ENCODE measurements at places on chromosomes 6 and 20.

GRCh38 chr20:6595704-6596103 is 171.8 kb upstream of the BMP2 start:
- DNase-seq = no peak

DNA sequence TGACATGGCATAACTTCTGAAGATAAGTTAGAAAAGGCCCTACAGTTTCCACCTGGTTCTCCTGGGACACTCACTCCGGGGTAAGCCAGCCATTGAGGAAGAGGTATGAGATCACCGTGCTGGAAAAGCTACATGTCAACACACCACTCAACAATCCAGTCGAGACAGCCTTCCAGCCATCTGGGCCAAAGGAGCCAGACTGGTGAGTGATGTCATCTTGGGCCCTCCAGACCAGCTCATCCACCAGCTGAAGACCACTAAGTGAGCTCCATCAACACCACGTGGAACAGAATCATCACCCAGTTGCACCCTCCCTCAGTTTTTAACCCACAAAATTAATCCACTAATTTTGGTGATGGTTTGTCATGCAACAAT is 32.3 kb upstream of the RSPO4 start:
- DNase-seq = no peak

GRCh38 chr6:87684895-87685654 is 17.0 kb downstream of the AKIRIN2 start:
- no peak for DNase-seq

DNA sequence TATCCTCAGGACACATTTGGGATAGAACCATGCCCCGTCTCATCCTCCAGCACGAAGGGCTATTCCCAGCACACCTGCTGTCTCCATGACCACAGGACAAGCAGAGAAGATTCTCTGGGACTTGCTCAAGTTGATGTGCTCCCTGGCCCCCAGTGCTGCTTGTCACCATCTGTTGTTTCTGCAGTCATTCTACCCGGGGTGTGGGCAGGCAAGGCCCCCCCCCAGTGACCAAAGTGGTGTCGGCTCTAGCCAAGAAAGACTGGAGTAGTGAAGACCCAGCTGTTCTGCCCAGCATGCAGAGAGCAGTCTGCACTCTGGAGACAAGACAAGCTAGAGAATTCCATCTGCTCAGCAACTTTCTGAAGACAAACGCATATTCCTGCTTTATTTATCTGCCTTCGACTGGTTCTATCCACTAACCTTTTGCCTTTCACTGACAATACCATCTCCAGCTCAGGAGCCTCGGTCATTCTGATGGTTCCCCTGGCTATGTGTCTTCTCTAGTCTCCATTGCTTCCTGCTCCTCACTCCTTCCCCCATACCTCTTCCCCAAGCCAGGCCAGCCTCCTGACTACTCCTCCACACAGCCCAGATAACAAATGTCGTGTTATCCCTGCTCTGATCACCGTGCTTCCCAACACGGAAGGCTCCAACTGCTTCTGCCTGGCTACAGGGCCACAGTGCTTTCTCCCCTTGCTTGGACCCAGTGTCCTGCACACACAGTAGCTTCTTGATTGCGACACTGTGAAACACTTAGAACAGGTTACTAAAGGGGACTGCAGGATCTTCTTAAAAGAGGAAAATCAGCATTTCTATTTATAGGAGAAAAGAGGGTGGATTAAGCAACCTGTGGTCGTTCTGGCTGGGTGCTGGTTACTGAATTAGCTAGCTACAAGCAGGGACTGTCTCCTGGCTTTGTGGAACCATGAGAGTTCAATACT is 86.7 kb upstream of the EMILIN3 start:
- no peak for DNase-seq

- no peak for DNase-seq
Observed at GRCh38 chr6:142455957-142456589, 154.3 kb downstream of the ADGRG6 start.

- no peak for DNase-seq
Observed at GRCh38 chr6:30879684-30880427, 4.5 kb upstream of the DDR1 start.

DNA sequence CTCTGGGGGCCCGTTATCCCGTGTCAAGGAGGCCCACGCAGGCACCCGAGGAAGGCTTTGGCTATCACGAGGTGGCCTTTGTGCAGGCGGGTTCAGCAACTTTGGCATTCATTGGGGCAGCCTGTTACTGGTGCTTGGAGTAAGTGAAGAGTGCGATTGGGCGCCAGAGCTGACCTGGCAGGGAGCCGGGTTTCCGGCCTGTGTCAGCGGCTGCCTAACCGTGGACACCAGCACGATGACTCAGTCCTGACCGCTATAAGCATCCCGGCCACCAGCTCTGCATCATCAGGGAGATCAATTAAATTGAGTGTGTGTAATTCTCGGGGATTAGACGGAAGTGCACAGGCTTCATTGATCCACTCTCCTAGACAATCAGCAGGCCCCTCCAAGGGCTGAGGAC is 45.9 kb downstream of the CDH4 start:
- DNase-seq = no peak

GRCh38 chr20:14582855-14583254 is 245.4 kb upstream of the FLRT3 start:
- no peak for DNase-seq

DNA sequence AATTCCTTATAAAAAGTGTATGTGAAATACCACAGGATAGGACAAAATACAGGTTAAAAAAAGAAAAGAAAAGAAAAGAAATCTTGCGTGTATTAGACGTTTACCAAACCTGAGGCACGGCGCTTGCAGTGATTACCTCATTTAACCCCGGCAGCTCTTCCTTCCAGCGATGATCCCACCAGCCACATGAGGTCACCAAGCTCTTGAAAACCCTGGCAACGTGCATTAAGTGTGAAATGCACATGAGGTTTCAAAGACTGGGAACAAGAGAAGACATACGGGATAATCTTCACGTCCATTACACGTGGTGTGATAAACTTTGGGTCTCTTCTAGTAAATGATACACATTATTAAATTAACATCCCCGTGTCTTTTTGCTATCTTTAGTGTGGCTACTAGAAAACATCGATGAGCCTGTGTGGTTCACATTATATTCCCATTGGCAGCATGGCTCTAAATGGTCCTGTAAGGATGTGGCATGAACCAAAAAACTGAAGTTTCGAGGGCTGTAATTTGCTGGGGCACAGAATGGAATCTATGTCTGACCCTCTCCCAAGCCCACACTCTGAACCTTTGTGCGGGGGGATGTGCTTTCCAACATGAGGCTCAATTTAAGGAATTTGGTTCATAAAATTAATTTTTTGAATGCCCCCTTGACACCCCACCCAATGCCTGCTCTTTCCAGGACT is 59.2 kb upstream of the THBS2 start:
- no peak for DNase-seq

DNA sequence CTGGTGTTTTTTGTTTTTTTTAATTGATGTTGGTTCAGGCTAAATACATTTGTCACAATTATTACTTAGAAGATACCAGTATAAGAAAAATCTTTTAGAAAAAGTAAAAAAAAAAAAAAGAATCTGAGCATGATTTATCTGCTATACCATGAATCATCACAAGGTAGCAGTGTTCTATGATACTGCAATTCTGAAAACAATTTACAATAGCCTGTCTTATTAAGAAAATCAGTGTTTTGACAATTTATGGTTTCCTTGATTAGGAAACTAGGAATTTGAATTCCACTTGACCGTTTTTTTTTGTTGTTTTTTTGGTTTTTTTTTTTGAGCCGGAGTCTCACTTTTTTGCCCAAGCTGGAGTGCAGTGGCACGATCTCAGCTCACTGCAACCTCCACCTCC is 9.3 kb upstream of the MAK start:
- DNase-seq = no peak

Data from NCI-H187 treated with DMSO at 0.1 percent for 48 hours (cell line).